ENCODE measurements at places on chromosomes 2 and 18.
A peak's percentile ranks its signal among the peaks of the same experiment; 100 is the strongest.

DNA sequence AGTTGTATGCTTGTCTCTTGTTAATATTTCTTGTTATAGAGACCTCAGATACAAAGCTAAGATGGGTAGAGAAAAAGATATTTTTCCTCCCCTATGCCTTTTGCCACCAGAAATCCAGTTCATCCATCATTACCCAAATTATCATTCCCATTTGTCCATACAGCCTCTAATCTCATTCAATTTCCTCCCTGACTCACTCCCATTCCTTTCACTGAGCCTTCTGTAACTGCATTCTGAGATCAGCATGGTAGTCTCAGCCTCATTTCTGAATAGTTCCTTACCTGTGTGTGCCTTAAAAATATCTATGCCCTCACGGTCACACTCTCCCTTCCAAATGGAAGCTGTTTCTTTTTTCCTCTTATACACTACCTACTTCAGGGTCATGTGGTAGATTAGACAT, 15.7 kb upstream of the PIK3C3 start:
- ATAC-seq = no peak

DNA sequence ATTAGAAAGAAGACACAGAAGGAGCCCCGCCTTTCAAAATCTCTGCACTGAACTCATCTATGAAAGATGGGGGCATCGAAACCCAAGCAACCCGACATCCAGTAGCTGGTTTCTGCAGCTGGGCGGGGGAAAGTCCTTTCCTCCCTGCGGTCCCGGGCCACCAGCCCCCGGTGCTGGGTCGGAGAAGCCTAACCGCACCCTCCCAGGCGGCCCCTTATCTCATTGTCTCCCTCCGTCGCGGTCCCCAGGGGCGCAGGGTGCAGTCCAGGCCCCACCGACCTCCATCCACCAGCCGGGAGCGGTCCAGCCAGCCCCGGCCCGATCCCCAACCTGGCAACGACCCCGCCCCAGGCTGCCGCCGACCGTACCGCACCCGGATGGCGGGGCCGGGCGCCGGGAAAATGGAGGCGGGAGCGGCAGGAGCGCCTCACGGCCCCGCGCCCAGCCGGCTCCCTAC, 452 bp downstream of the RAPH1 start:
- no peak for ATAC-seq

DNA sequence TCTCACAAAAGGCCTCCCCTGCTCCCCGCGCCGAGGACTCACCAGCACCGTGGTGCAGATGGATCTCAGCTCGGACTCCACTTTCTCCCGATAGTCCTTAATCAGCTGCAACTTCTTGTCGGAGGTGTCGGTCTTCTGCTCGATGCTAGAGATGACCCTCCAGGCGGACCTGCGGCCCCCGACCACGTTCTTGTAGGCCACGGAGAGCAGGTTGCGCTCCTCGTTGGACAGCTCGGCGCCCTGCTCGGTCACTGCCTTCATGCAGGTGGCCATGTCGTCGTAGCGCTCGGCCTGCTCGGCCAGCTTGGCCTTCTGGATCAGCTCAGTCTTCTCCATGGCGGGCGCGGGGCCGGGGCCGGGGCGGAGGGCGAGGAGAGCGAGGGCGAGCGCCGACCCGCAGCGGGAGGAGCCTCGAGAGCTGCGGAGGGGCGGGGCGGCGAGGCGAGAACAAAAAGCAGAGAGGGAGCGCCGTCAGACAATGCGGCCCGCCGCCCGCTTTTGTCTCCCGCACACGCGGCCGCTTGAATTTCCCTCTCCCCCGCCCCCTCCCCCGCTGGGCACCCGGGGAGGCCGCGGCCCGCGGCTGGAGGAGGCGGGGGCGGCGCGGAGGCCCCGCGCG, 571 bp downstream of the YWHAQ start:
- ATAC-seq = no peak

DNA sequence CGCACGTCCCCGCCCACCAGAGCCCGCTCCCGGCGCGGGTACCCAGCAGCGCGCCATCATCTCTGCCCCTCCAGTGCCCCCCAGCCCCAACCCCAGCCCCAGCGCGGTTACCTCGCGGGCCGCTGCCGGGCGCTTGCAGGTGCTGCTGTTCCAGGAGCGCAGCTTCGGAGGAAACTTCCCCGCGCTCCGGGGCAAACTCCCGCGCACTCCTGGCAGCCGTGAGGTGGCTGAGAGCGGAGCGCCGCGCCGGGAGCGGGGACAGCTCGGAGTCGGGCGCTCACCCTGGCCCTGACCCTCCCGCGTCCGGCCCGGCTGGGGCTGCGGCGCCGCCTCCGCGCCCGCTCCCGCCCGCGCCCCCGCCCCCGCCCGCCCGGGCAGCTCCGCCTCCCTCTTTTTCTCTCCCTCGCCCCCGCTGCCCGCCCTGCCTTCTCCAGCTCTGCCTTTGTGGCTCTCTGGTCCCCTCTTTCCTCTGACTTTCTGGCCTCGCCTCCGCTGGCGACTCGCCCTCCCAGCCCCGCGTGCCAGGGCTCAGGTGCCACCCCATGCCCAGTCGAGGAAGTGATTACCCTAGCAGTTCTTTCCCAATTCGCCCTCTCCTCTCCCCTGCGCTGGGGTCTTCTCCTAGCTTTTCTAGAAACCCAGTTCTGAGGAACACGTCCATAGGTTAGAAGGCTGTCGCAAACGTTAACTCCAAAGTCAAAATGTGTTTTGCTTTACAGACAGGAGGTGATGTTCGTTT, at the start of gene CHST9:
Gene CHST9, minus strand, starts transcription at position 284 of the 739 bp plus-strand sequence. CDS start 42,499 bp downstream, outside the sequence.
- ATAC-seq = peak; percentile 96

- ATAC-seq = no peak
These were observed 59.2 kb upstream of the POMC start for GRCh38 chr2:25227576-25227975.

DNA sequence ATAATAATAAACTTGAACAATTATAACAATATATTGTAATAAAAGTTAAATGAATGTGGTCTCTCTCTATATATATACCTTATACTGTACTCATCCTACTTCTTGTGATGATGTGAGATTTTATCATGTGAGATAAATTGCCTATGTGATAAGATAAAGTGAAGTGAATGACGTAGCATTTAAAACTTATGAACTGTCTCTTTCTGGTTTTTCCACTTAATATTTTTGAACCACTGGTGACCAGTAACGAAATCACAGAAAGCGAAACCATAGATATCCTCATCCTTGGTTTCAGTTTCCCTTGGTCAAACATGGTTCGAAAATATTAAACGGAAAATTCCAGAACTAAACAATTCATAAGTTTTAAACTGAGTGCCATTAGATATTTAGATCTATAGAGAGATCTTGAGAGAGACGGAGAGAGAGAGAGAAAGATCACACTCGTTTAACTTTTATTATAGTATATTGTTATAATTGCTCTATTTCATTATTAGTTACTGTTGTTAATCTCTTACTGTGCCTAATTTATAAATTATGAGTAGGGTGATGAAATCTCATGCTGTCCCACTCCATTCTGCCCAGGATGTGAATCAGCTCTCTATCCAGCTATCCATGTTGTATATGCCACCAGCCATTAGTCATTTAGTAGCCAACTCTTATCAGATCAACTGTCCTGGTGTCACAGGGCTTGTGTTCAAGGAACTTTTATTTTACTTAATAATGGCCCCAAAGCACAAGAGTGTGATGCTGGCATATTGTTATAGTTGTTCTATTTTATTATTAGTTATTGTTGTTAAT, 156.8 kb downstream of the THADA start:
- ATAC-seq = no peak

GRCh38 chr2:1306014-1306686, 107.1 kb upstream of the TPO start:
- peak; percentile 27 for ATAC-seq

DNA sequence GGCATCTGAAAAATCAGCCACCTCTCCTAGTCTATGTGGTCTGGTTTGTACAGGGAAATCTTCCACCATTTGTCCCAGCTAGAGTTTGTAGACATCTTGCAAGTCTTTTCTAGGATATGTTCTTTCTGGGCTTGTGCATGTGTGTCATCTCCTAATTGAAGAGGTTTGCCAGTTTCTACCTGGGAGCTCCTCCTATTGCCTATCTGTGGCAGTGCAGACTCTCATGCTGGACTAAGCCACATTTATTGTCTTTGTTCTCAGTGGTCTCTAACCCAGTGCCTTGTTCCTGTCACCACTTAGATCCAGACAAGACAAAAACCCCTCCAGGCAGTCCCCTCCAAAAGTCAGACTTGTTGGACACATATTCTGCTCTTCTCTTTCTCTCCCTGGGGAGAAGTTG, 72.0 kb upstream of the MRPS9 start:
- ATAC-seq = no peak

DNA sequence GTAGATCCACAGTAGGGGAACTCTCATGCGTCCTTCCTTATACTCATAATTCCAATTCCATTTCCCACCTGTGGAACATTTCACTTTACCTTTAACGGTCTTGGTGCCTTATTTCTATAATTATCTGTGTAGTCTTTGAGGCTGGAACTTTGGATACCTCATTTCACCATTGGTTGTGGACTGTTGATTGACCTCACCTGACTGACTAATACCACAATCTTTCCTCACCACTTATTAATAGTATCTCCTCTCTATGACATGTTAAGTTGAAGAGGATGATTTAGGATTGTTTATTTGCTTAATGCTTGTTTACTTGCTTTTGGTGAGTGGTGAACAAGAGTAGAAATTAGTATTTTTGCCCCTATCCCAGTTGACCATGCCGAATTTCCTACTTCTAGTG, 50.0 kb downstream of the R3HDM1 start:
- ATAC-seq = no peak

DNA sequence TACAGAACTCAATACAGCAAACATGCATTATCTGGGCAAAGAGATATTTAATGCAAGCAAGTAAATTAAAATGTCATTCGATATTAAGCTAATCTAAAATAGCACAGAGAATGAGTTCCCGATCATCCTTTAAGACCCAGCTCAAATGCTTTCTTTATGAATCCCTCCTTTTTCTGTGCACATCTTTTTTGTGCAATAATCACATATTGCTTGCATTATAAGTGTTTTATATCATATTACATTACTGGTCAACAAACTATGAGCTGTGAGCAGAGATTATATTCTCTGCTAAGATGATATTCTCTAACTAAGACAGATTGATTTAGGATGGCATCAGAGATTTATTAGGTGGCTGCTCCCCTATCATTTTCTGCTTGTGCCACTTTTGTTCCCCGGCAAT, 146.1 kb downstream of the ERBB4 start:
- ATAC-seq = no peak

DNA sequence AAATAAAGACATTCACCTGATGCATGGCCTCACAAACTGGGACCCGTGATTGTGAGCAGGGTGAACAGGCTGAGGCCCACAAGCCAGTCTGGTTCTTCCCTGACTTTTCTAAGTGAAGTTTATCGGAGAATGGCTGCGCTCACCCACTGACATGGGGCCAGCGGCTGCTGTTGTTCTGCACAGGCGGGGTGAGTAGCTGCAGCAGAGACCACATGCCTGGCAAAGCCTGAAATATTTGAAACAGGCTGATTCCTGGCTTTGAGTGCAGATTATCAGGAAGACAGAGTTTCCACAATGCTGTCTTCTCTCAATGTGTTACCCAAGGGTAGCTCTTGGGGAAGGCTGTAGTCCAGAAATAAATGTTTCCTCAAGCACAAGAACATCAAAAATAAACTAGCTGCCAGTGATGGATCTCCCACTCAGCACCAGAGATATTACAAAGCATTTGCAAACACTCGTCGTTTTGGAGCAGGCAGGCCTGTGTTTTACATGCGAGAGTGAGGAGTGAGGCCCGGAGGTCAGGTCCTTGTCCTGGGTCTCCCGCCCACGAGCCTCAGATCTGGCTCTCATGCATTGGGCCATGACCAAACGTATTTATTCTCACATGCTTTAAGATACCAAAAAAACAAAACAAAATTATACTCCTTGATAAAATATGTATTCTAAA, 647.1 kb downstream of the GALR1 start:
- ATAC-seq = no peak

DNA sequence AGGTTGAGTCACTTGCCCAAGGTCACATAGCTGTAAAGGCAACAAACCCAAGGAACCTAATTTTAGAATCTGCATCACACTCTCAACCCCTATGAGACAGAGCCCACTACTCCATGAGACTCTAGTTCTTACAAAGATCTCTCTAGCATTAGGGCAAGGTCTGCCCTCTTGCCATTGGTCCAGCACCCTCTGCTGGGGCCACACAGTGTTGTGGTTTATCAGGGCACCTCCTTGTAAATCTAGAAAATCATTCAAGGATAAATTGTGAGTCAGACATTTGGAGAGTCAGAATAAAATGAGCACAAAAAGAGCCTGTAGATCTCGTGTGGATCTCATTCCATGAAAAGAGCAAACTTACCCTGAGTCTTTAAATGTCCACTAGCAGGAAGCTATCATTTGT, 91.2 kb downstream of the SLC8A1 start:
- no peak for ATAC-seq

- ATAC-seq = no peak
These were observed 12.7 kb downstream of the CYTIP start for GRCh38 chr2:157431176-157431575.

- no peak for ATAC-seq
These were observed 27.9 kb downstream of the SETBP1 start for GRCh38 chr18:44708451-44709083.

DNA sequence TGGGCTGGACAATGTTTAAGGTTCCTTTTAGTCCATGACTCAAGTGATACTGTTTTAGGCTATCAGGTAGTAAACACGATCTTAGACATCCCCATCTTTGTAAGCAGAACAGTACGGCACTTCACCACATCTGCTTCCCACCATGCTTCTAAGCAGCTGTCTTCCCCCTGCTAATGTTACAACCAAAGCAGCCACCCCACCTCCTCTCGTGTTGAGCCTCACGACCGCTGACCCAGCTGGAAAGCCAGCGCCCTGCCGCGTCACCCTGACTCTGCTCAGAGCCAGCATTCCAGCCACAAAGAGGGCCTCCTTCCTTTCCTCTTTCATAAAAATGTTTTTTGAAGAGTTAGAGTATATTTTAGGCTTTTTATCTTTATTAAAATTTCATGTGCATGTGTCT, 9.4 kb downstream of the MTERF4 start:
- ATAC-seq = no peak

GRCh38 chr18:63801343-63801742, 26.1 kb downstream of the SERPINB7 start:
- peak; percentile 51 for ATAC-seq

DNA sequence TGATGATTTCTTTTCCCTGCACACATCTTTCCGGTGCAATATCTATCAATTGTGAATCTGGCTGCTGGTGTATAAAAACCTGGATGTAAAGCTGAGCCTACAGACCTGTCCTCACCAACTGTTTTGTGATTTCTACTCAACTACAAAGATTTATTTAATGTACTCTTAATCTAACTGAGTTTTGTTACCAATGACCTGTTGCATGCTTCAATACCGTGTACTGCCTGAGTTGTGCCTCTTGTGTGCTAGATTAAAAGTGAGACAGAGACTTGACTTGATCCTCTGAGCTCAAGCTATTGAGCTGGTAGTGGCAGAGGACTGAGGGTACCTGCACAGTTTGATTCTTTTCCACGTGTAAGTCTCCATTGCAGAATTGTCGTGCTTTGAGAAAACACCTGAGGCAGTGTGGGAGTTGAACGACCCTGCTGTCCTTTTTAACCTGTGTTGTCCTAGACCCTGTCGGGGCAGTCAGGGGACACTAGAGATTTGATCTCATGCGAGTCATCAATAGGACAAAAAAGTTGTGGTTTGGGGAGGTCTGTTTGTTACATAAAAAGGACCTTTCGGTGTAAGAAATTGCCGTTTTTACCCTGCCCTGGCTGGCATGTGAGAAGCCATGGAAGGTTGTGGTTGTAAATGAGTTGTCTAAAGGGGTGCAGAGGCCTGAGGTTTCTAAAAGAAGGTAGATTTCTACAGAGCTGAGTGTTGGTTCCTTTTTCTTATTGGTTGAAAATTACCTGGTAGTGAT, 231.3 kb downstream of the ALPK2 start:
- ATAC-seq = no peak
